ENCODE measurements at places on chromosomes 7 and 10.

- no peak for DNase-seq
These were observed 143.7 kb upstream of the COL1A2 start for GRCh38 chr7:94250987-94251386.

DNA sequence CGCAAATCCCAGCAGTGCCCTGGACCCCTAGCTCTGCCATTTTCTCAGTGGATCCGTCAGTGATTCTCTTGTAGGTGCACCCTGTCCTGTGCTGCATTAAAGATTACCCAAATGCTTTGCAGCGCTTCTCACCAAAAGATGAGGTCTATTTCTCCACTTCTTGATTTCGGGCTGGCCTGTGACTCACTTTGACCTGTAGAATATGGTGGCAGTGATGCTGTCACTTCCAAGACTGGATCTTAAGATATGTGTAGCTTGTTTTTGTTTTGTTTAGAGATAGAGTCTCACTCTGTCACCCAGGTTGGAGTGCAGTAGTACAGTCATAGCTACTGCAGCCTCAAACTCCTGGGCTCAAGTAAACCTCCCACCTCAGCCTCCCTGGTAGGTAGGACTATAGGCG, 37.0 kb upstream of the ZMIZ1 start:
- DNase-seq, result no peak

DNA sequence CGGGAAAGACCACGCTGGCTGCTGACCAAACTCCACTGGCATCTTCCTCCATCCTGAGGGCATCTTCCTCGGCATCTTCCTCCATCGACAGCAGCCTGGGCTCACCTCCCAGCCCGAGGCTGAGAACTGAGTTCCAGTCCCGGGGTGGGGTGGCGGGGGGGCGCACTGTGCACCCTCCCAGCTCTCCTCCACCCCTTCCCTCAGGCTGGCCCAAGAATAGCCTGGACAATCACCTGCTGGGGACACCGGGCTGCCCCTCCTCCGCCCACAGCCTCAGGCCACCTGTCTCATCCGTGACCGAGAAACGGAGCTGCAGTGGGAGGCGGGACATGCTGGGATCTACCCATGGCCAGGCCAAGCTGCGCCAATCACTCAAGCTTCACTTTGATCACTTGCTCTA, 37.2 kb downstream of the DIP2C start:
- no peak for DNase-seq

GRCh38 chr7:121103086-121103485, 114.6 kb downstream of the CPED1 start:
- no peak for DNase-seq

DNA sequence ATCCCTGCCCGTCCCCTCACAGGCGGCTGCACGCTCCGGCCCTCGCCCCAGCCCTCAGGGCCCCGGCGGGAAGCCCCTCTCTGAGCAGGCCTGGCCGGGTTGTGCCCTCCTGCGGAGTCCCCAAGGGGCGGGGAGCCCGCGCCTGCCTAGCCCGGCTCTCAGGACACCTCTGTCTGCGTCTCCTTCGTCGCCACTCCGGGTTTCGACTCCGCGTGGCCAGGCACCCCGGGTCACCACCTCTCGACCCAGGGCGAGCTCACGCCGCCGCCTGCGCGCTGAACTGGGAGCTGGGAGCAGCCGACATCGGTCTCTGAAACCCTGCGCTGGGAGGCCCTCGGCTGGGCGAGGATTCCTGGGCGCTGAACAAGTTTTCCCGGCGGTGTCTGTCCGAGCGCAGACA, 6.2 kb upstream of the OGDHL start:
- DNase-seq, result no peak

- DNase-seq, result no peak
These were observed 179.4 kb downstream of the ELFN1 start for GRCh38 chr7:1849351-1850041.

- DNase-seq, result no peak
These were observed 32.1 kb upstream of the LHFPL3 start for GRCh38 chr7:104296266-104296665.

GRCh38 chr7:68245688-68246087, 1249.1 kb downstream of the TYW1 start:
- no peak for DNase-seq

DNA sequence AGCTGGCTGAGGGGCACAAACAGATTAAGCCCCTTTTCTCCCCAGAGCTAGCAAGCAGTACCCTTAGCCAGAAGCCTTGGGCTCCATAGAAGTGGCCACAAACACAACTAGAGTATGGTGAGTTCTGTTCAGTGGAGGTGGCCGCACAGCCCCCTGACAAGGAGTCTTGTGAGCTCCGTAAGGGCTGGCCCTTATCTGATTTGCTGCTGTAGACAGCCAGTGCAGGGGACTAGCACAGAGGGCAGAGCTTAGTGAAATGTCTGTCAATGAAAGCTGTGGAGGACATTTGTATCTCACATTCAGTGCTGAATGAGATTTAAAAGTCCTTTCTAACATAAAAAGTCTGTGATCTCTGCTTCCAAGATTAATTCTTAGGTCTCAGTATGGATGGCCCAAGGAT, 137.3 kb downstream of the AUTS2 start:
- no peak for DNase-seq

DNA sequence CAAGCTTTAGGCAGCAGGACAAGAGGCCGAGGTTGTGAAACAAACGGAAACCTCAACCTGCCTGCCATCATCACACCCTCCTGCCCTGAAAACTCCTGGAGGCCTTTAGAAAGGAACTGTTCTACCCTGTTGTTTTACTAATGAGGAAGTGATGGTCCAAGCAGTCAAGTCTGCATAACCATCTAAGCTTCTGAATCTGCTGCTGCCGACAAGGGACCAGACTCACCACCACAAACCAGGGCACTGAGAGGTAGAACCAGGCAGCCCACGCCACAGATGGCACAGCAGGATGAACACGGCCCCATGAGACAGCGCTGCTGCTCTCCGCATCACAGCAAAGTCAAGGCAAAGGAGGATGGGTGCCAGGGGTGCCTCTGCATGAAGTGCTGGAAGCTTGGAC, 209.4 kb downstream of the CELF2 start:
- no peak for DNase-seq

- no peak for DNase-seq
These were observed 23.7 kb upstream of the TIAL1 start for GRCh38 chr10:119620241-119621077.

DNA sequence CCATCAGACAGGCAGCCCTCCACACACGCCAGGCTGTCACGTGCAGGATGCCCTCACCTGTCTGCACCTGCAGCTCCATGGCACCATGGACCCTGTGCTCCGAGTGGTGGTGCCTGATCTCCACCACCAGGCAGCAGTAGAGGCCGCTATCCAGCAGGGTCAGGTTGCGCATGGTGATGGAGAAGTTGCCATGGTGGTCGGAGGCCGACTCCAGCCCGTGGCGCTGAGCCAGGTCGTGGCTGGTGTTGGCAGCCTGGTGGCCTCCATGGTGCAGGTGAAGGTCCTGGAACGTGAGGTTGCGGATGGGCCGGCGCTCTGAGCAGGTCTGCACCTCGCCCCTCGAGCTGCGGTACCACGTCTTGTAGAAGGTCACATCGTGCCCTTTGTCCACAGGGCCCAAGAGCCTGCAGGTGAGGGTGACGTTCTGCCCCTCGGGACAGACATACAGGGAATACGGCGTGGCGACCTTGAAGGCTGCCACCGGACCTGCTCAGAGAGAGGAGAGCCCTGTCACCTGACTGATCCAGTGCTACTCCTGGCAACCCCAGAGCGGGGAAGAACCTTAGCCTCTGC, 11.7 kb downstream of the VSIR start:
- no peak for DNase-seq

GRCh38 chr7:115081772-115082171, 159.9 kb downstream of the MDFIC start:
- DNase-seq, result no peak

GRCh38 chr10:124340033-124340760, 78.5 kb downstream of the OAT start:
- no peak for DNase-seq

GRCh38 chr10:22339761-22340328, 5.5 kb upstream of the SPAG6 start:
- no peak for DNase-seq

DNA sequence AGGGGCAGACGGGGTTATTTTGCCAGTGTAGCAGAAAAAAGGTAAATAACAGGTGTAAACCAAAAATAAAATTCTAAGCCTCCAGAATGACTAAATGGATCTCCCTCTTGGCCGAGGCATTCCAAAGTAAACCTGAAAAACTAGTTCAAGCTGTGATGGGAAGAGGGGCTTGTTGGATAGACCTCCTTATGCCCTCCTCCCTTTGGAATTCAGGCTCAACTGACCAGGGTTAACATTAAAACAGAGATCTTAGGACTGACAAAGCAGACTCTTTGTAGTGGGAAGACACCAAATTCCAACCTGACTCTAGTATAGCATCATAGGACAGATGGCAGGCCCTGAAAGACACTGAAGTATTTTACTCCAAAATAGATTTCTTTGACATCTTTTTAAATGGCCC, 113.8 kb upstream of the ITGB1 start:
- no peak for DNase-seq

GRCh38 chr7:92602352-92603088, 12.3 kb upstream of the FAM133B start:
- no peak for DNase-seq

GRCh38 chr7:148893071-148893470, 9.0 kb upstream of the EZH2 start:
- no peak for DNase-seq

DNA sequence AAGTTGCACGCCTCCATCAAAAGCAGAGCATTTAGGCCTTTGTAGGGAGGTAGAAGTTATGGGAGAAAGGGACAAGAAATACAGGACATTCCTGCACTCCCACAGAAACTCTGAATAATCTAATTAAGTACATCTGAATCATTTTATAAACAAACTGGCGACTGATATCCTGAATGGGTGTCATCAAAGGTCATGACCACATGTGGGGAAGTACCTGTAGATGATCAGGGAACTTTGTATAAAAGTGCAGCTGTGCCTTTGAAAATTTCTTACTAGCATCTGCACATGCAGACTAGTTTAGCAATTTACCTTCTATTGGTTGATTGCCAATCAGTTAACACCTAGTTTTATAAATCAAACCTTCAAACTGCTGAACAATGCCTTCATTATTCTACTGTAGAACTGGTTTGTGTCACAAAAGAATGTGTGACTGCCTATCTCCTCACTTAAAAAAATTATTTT, 17.1 kb downstream of the STEAP4 start:
- no peak for DNase-seq

DNA sequence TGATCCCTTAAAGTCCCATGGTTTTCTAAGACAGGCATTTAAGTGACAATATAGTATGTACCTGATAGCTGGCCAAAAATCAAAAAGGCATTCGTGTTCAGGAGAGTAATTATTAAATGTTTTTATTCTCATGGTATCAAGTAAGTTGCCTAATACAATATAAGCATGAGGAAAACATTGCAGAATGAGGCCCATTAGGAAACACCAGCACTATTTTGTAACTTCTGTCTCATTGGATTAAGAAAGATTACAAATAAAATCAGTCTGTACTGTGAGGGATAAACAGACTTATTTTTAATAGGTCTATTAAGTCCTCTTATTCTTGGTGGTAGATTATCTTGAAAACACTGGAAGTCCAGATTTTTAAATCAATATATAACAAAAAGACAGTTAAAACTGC, 110.1 kb downstream of the SNX13 start:
- DNase-seq, result peak; percentile 28

DNA sequence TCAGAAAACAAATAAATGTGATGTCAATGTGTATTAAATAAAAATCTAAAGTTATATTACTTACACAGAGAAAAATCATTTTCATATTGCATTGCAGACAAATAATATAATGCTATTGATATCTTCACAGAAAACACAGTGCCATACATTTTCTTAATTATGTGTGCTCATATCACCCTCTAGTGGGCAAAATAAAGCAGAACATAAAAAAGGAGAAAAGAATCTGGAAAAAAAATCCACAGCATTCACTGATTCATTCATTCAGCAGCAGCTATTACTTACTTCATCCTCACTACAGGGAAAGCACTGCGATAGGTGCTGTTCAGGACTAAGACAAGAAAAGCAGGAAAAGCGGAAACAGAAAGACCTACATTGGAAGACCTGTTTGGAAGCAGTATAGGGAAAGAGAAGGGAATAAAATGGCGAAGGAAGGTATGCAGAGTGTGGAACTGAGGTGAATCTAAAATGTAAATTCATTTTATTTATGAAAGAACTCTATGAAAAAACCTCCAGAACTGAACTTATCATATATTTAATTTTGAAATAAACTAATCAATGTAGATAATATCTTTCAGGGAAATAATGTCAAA, 73.2 kb downstream of the POT1 start:
- DNase-seq, result no peak

DNA sequence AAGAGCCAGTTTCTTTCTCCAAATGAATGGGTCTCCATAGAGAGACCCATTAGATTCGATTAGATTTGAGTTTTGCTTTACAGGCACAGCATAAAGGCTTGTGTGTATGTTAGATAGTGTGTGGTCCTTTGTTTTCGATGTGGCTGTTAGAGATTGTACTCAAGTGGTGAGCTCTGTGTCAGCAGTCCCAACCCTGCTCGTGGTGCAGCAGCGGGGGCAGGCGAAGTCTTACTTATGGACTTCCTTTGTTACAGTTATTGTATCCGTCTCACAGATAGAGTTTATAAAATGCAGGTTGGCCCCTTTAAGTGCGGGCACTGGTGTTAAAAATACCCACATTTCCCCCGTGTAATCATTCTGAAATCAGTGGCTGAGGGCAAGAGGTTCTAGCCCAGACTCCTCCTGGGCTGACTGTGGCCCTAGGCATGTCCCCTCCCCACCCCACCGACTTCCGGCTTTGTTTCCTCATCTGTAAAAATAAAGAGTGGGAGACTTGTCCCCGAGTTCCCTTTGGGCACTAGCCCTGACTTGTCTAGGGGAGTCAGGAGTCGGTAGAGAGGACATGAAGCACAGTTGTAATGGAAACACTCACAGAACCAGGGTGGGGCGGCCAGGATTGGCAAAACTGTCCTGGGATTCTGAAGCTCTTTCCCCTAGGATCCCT, 28.6 kb downstream of the MTURN start:
- no peak for DNase-seq

DNA sequence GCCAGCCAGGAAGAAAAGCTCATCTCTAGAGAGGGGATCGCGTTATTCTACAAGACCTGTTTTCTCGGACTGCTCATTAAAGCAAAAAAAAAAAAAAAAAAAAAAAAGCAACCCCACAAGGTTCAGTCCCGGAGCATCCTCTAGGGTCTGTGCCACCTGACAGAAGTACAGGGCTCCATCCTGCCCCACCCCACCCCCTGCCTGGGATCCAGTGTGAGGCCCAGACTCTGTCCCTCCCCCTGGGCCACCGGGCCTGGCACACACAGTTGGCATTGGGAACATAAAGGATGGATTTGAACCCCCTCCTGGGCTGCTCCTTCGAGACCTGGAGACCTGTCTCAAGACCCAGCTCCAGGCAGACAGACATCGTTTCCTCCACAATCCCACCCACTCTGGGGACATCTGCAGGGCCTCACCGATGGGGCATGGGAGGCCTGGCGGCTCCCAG, 688 bp downstream of the ORAI2 start:
- no peak for DNase-seq

DNA sequence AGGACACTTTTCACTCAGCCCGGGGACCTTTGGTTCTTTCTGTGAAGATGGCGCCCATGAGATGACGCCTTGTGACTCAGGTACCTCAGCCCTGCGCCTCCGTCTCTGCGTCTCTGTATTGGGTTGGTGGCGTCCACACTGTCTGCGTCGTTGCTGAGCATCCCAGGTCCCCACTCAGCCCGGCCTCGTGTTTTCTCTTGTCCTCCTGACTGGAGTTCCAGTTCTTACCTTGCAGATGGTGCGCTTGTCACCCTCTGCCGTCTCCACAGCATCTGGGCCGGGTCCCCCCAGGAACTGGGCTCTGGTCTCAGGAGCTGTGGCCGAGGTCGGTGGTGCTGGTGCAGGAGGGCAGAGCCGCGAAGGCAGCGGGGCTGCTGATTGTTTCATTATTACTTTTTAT, 150.4 kb downstream of the WDR37 start:
- DNase-seq, result no peak

Data from CD14-positive monocyte (primary cell).